ENCODE measurements at places on chromosomes 1 and 21. TPM values are rescaled to one million over a fixed set of nuclear protein-coding genes. Genes with fewer than 3 reads are reported as not detected.

The KRTAP12-1 gene
- not detected for total RNA-seq

The CADM3 gene
- not detected for total RNA-seq

The CR1L gene
- not detected for total RNA-seq

The DNAI4 gene
- 7.3 TPM for total RNA-seq

The B3GALT5 gene
- total RNA-seq, result not detected

The TNNI3K gene
- not detected for total RNA-seq

The LRRC71 gene
- total RNA-seq, result not detected

The RASSF5 gene
- 0.89 TPM for total RNA-seq

The IL6R gene
- 8.8 TPM for total RNA-seq

The OR4F16 gene
- total RNA-seq, result not detected

The PLEKHM2 gene
- 52.9 TPM for total RNA-seq

The G0S2 gene
- 0.89 TPM for total RNA-seq
